GM13976 (cell line): ENCODE measurements at places on chromosomes 2 and 18.

DNA sequence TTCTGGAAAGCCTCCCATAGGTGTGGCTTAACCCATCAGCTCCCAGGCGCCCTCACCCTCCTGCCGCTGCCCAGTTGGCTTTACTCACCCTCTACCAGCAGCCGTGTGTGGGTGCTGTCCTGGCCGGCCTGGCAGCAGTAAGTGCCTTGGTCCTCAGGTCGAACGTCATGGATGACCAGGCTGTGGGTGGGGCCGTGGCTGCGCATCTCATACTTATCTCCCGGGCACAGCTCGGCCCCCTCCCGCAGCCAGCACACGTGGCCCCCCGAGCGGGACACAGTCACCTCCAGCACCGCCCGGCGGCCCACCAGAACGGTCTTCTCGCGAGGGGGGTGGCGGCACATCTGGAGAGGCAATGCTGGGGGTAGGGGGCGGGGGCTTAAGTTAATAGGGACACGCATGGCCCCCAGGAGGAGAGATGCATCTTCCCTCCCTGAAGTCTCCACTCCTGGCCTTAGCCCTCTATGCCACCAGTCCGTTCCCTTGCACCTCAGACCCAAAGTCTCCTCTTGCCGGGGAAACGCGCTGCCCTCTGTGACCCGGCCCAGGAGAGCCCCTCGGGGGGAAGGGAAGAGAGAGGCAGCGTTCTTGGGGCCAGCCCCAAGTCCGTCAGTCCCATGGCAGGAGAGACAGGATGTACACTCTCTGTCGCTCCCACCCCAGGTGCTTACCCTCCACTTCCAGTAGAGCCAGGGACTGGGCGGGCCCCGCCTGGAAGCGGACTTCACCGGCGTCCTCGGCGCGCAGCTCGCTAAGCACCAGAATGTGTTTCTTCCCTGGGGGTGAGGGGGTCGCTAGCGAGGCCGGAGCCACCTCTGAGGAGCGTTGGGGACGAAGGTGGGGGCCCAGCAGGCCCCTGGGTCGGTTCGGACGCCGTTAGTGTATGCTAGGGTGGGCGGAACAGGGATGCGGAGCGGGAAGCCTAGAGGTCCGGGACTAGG, 7.9 kb downstream of the TMEM198 start:
- DNase-seq, result no peak

GRCh38 chr2:241496904-241497877, 11.2 kb downstream of the STK25 start:
- DNase-seq, result no peak

DNA sequence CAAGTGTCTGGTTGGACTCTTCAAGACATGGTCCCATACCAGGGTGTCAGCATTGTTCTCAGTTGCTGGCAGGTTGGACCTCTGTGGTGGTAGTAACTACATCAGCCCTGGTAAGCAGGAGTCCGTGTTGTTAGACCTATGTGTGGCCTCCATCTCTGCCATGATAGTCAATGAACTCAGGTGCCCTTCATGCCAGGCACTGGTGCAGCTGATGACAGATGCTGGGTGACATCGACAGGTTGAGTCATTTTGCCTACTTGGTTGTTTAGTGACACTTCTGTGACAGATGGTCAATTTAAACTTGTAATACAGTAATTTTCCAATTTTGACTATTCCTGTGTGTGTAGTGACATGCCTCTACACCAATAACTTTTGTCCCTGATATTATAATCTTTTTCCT, 189.7 kb downstream of the SP3 start:
- DNase-seq, result no peak

DNA sequence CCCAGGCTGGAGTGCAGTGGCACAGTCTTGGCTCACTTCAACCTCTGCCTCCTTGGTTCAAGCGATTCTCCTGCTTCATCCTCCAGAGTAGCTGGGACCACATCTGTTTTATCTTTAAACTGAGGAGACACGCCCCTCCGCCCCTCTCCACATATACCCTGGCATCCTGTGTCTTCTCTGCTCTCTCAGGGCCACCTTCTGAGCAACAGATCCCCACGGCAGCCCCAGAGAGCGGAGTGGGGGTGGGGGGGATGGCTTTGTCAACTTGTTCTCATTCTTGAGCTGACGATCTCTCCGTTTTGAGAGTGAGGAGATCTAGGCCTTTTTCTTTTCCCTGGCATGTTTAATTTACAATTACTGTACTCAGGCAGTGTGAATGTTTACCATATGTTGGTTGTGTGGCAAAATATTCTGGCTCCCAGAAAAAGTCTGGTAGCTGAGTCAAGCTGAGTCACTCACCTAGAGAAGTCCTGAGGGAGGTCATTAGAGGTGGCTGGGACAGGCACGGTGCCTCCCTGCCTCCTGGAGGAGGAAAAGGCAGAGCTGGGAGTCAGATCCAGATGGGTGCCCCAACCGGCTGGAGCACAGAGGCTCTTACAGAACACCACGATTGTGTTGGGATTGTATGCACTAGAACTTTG, 19.5 kb upstream of the ID2 start:
- DNase-seq, result no peak

- DNase-seq, result no peak
Measured at GRCh38 chr2:128552806-128553551, 234.3 kb upstream of the HS6ST1 start.

GRCh38 chr2:216399621-216400020, 12.7 kb upstream of the SMARCAL1 start:
- no peak for DNase-seq

GRCh38 chr2:15858466-15858865, 81.9 kb upstream of the MYCN start:
- no peak for DNase-seq

DNA sequence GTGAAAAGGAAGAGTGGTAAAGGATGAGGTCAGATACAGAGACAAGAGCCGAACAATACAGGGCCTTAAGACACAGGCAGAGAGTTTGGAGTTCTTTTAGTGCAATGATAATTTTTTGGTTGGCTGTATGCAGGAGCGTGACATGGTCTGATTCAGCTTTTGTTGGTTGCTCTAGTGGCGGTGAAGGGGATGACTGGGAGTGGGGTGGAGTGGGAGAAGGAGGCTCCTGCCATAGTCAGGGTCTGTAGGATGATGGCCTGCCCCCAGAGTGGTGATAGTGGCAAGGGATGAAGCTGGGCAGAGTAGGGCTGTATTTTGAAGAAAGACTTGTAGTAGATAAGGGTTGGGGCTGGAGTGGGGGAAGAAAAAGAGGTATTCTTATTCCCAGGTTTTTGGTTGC, 306.6 kb upstream of the VWC2L start:
- DNase-seq, result no peak

- DNase-seq, result no peak
Measured at GRCh38 chr2:239609162-239609561, 208.3 kb upstream of the HDAC4 start.

- DNase-seq, result no peak
Measured at GRCh38 chr2:201854841-201855240, 48.5 kb downstream of the CDK15 start.

DNA sequence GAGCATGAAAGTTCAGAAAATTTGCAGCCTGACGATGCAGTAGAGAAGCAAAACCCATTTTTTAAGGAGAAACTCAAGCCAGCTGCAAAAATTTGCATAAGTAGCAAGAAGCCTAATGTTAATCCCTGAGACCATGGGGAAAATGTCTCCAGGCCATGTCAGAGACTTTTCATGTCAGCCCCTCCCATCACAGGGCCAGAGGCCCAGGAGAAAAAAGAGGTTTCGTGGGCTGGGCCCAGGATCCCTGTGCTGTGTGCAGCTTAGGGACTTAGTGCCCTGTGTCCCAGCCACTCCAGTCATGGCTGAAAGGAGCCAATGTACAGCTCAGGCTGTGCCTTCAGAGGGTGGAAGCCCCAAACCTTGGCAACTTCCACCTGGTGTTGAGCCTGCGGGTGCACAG, 533.0 kb downstream of the THSD7B start:
- DNase-seq, result no peak

DNA sequence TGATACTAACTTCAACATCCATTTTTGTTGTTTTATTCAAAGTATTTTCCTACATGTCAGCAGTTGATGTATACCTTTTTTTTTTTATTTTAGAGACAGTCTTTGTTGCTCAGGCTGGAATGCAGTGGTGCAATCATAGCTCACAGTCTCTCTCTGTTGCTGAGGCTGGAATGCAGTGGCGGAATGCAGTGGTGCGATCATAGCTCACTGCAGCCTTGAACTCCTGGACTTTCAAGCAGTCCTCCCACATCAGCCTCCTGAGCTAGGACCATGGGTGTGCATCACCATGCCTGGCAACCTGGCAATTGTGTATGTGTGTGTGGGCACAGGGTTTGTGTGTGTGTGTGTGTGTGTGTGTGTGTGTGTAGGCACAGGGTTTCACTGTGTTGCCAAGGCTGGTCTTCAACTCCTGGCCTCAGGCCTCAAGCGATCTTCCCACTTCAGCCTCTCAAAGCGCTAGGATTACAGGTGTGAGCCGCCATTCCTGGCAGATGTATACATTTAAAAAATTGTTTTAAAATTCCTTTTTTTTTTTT, 24.8 kb downstream of the SANBR start:
- DNase-seq, result no peak

DNA sequence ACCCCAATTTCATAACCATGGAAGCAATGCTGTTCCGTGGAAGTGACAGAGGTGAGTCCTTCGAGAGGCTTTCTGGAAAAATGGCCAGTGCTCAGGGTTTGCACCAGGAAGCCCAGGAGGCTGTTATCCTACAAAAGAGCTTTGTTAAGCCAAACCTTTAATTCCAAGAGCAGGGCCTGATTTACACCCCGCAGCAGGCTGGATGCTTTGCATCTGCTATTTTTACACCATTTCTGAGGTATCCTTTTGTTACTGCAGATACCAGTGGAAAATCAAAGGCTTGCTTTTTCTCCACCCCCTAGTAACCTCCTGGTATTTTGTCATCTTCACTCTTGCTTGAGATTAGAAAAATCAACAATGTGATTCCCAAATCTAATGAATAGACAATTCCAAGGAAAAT, 380.6 kb downstream of the SOX11 start:
- DNase-seq, result no peak
